ENCODE measurements at places on chromosomes 11 and 22.

DNA sequence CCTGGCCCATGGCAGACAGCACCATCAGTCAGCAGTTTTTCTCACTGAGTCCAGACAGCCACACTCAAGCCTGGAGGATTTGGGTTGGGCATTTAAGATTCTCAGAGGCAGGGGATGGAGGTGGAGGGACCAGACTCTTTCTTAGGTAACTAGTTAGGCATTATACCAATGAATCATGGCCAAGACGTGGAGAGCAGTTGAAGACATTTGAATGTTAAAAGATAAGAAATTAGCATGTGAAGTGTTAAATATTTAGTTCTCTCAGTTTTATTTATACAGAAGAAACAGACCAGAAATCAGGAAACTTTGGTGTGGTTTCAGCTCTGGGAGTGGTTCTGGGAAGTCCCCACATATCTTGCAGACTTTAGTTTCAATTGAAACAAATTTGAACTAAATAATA is 9.9 kb downstream of the GTF2H1 start:
- DNase-seq = no peak

- DNase-seq = no peak
Measured at GRCh38 chr11:86670181-86670580, 2.2 kb downstream of the ME3 start.

GRCh38 chr11:12743834-12744449 is 69.7 kb downstream of the TEAD1 start:
- DNase-seq = no peak

DNA sequence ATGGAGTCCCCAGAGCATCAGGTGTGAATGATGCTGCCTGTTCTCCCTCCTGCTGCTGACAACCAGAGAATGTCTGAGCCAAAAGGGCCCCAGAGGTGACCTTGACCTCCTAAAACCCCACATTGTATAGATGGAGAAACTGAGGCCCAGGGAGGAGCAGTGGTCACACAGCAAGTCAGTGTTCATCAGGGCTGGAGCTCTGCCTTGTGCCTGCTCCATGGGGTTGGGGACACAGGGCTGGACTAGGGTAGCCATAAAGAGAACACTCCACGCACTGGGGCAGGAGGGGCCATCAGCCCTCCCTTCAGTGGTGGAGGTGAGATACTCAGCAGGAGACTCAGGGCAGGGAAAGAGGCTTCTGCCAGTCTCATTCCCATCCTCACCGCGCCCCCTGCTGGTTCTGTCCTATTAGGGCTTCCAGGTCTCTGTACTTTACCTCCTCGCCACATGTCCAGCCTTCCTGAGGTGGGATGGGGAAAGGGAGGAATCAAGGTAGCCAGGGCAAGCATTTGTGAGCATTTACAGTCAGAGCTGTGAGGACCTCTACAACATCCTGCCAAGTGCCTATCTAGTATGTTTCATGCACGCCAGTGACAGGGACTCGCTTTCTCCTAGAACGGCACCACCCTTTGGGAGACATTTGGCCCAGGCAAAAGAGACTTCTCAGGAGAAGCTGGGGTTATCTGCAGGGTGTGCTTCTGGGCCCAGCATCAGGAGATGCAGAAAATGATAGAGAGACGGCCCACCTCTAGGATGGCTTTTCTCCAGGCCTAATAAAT is 43.2 kb downstream of the NEU3 start:
- peak; percentile 83 for DNase-seq

- DNase-seq = no peak
Measured at GRCh38 chr22:38162881-38163843, 18.5 kb downstream of the PLA2G6 start.

GRCh38 chr11:78560153-78560552 is 14.5 kb downstream of the NARS2 start:
- DNase-seq = no peak

DNA sequence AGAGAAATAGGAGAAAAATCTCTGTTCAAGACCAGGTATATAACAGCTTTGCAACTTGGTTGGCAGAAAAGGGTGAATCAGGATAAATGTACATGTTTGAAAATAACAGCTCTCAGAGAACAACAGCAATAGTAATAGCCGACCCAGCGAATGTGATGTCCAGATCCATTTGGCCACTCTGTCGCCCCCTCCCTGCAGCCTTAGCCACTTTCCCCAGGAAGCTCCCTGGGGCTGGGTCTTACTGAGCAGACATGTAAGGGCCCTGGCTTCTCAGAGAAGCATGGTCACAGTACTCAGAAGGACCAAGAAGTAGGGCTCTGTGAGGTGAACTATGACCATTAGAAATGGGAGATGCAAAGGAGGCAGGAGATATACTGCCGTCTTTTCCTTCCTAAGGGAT is 154.1 kb upstream of the SNX19 start:
- no peak for DNase-seq

DNA sequence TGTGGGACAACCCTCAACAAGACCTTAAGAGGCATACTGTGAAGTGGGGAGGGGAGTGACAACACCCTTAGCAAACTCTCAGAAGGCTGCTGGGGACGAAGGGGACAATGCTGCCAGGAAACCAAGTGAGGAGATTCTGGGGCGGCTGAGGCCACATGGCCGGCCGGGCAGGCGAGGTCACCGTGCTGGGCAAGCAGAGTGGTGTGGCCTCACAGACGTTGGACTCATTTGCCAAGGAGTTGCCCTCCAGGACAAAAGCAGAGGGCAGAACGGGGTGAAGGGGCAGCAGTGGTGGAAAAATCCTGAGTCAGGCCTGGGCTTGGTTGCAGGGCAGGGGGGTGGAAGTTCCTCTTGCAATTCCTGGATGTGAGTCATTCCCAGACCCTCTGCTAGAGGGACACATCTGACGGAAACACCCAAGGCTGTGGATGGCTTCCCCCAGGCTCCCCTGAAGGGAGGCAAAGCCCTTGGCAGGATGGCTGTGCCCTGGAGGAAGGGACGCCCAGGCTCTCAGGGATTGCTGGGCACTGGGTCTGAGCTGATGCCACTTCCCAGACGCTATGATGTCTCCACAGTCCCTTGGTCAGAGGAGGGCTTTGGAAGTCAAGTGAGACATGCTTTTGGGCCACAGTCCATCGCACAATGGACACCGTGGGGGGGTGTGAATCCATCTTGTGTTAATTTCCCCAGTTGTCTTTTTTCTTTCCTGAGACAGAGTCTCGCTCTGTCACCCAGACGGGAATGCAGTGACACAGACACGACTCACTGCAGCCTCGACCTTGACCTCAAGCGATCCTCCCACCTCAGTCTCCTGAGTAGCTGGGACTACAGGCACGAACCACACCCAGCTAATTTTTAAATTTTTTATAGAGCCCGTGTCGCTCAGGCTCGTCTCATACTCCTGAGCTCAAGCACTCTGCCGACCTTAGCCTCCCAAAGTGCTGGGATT is 16.2 kb upstream of the SHANK3 start:
- DNase-seq = no peak

DNA sequence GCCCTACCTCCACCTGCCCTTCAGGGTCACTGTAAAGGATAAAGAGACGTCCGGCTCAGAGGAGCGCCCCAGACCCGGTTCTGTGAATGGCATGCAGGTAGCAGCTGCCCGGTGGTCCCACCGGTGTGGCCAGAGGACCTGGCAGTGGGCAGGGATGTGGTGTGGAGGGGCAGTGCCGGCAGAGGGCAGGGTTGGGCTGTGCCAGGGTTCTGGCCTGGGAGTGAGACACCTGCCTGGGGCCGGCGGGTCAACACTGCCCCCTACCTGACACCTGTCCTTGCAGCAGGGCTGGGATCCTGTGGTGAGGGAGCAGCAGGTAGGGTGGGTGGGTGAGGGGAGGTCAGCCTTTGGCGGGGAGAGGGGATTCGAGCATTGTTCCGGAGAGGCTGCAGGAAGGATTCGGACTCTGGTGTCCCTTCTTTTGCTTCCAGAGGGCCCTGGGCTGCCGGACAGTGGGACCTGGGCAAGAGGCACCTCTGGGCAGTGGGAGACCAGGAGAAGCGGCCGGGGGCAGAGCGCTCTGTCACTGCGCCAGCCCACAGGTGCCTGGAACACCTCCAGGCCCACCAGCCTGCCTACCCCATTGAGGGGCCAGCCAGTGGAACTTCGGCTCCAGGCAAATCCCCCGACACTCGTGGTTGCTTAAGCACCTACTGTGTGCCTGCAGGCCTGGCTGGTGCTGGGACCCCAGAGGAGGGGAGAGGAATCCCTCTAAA is 1.6 kb upstream of the PHLDA2 start:
- peak; percentile 86 for DNase-seq

- DNase-seq = no peak
Measured at GRCh38 chr11:104682206-104682605, 216.1 kb downstream of the CASP12 start.

- peak; percentile 83 for DNase-seq
Measured at GRCh38 chr11:68521969-68522652, 61.6 kb downstream of the PPP6R3 start.

GRCh38 chr11:96942855-96943254 is 553.0 kb downstream of the JRKL start:
- DNase-seq = no peak

- DNase-seq = peak; percentile 69
Measured at GRCh38 chr11:116733969-116734508, 38.7 kb downstream of the BUD13 start.

DNA sequence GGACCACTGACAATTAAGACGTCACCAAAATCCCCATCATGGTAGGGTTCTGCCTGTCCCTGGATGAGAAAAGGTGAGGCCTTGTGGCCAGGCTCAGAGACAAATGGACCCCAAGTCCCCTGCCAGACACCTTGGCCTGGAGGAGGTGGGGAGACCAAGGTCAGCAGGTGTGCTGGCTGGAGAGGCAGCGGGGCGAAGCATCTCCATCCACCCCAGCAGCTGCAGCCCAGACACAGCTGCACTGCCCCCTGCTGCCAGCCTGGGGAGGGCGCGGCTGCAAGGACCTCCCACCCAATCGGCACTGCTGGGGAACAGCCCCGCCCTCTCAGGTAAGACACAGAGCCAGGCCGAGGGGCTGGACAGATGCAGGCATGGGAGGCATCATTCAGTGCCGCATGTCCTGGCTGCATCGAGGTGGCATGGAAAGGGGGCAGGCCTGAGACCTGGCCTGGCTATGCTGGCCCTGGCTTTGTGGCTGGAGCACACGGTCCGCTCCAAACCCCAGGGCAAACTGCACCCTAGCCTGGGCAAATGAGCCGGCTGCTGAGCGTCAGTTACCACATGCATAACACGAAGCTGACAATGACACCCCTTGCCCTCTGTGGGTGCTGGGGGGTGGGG is 12.2 kb upstream of the MFNG start:
- peak; percentile 60 for DNase-seq

- DNase-seq = no peak
Measured at GRCh38 chr11:84316866-84317555, 1030.8 kb upstream of the CCDC90B start.

DNA sequence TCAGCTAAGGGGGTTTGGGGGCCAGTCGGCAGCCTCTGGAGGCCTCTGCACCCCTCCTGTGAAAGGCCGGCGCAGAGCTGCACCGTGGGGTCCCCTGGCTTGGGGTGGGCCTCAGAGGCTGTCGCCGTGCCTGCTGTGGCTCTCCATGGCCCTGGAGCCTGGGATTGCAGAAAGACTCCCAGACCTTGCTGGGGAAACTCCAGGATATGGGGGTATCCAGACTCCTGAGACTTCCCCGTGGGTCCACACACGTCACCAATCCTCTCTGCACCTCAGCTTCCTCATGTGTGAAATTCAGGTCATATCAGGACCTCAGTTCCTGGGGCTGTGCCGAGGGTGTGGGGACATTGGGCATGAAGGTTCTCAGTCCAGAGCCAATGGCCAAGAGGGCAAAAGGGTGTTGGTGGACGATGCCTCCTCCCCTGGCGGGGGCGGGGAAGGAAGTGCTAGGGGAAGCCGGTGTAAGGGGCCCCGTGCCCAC is 97.1 kb downstream of the KCNQ1 start:
- no peak for DNase-seq

DNA sequence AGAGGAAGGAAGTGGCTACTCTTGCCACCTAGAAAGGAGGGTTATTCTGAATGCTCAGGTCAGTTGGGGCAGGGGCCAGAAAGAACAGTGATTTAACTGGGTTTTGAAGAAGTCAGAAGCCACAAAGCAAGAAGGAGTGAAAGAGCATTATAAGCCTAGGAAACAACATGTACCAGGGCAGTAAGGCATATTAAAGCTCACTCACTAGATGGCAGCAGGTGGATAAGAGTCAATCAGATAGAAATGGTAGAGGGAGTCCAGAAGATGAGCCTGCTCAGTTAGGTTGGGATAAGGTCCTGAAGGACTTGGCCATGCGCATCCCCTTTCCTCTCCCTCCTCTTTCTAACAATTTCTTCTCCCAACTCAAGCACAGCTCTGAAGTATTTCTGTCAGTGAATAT is 22.0 kb upstream of the PATE1 start:
- DNase-seq = no peak

DNA sequence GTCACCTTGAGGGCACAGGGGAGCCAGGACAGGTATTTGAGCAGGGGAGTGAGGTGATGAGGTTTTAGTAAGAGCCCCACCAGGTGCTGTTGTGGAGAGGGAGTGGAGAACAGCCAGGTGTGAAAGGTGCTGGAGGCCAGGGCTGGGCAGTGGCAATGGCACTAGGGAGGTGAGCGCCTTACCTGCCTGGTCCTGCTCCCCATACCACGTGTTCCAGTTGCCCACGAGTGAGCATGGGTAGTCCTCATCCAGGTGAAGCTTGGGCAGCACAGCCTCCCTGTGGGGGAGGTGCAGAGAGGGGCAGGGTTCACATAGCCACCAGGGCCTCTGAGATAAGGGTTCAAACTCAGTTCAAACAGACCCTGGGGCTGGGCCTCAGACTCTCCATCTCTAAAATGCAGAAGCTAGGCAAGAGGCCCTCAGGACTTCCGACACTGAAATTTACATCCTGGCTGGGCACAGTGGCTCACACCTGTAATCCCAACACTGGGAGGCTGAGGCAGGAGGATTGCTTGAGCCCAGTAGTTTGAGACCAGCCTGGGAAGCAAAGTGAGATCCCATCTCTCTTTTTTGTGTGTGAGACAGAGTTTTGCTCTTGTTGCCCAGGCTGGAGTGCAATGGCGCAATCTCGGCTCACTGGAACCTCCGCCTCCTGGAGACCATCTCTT is 11.8 kb downstream of the NIPSNAP1 start:
- peak; percentile 61 for DNase-seq

DNA sequence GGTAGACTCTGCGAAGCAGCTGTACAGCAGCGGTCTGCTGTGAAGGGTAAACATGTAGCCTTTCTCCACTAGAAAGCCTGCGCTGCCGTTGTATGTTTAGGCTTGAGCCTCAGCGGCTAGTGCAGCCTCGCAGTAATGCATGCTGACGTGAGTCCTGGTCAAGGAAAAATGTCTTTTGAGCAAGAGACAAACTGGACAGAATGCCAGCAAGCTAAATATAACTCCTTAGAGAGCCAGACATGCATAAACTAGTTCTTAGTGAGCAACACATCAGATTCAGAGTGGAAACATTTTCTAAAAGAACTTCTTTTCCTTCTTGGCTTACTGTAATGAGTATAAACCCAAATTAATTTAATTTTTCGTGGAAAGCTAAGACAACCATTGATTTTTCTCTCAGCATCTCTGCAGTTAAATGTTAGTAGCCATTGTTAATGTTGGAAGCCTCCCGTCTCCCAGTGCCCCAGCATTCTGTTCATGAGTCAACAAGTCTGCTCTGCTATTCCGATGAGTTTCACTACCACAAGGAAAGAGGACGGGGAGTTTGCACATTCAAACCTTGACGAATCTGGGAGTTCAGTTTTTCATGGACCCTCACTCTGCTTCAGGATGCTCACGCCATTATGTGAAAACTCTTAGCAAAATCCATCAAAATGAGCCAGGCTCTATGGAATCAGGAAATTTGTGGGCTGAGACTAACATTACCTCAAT is 51.4 kb downstream of the JAM3 start:
- no peak for DNase-seq
